ENCODE measurements at places on chromosomes 16 and 17.

DNA sequence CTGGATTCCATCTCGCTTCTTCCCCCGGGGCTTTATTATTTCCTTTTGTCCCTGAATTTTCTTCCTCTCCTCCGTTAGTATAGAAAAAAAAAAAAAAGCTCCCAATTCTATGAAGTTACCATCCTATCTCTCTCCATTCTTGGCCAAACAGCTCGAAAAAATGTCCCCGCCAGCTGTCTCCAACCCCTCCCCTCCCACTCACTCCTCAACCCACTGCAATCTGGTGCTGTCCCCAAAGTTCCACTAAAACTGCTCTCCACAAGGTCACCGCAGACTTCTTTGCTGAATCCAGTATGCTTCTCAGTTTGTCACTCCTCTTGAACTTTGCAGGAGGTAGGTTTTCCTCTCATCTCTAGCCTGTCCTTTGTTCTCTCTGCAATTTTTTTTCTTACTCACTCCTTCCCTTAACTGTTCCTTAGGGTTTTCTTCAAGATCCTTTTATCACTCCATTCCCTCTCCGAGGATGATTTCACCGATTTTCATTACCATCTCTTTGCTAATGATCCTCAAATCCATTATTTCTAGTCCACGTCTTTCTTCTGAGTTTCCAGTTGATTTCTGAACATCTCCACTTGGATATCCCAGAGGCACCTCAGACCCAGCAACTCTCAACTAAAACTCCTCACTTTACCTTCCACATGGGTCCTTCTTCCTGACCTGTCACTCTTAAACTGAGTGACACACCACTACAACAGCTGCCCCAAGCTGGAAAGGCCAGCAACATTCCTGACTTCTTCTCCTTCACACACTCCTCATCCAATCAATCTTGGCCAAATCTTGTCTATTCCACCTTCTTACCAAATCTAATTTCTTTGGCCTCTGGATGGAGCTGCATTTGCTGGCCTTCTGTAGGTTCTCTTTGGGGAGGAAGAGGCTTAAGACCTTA, 1.5 kb upstream of the SUMO2 start:
- no peak for DNase-seq

DNA sequence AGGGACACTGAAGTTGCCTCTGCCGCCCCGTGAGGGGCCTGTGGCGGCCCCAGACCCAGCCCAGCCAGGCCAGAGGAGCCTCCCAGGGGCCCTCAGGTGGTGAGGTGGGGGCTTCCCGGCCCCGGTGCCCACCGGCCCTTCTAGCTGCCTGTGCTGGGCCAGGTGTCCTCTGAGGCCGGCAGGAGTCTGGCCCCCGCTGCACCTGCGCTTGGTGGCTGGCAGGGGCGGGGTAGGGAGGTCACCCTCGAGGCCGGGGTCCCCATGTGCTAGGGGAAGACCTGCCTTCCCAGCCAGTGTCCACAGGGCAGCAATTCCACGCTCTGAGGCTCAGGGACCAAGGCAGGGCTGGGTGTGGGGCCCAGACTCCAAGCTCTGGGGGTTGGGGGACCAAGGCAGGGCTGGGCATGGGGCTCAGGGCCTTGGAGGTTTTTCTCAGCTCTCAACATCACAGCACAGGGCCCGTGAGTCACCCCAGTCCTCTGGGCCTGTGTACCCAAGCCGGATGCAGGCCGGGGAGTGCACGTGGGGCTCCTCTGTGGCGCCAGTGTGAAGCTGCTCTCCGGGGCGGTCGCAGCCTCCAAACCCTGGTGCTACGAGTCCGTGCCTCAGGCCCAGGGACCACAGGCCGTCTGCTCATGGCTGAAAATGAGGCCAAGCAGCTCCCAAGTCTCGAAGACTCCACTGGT, 1.3 kb upstream of the CCDC154 start:
- DNase-seq = no peak

DNA sequence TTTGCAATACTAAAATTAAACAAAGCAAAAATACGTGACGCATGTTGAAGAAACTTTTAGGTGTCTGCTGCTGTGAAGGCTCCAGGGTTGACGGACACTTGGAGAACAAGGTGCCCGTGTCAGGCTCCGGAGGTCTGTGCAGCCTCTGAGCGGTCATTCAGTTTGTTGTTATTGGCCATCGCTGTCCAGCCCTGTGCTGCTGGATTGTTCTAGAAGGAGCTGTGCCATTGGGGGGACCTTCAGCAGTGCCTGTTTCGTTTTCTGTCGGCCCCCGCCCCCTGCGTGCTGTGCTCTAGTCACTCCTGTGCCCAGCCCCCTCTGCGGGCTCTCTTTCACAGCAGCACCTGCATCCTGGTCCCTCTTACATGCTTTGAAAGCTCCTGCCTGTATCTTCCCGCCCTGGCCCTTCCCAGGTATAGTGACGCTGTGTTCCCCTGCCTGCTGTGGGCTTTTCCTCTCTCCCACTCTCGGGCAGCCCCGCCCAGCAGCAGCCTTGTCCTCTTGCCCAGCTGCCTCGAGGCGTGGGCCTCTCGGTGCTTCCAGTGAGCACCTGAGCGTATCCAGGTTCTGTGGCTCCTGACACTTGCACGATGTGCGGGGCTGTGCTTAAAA, 50.7 kb downstream of the RNF213 start:
- no peak for DNase-seq

DNA sequence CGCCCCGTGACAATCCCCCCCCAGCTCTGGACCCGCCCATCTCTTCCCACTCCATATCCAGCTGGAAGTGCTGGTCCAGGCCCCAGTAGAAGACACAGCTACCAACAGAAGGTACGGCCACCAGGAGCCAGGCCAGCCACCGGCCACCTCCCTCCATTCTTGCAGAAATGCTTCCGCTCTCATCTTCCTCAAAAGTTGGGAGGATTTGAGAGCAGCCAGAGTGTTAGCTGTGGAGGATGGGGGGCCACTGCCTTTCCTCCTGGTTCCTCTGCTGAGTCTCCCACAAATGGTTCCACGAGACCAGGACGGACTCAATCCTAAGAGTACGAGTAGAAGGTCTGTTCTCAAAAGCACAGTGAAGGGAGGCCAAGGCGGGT, 78.3 kb downstream of the GAS7 start:
- DNase-seq = no peak

DNA sequence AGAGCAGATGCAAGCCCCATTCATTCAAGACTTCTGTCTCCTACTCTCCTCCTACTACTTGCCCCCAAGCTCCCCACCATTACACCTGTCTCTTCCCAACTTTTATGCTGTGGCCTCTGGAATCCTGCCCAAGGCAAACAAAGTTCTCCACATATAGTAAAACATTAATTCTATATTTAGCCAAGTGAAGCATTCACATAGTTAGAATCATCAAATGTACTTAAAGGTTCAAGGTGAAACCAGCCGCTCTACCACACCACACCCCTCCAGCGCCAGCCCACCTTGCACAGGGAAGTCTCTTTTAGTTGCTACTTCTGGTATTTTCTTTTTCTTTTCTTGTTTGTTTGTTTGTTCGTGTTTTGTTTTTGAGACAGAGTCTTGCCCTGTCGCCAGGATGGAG, 25.4 kb upstream of the GUCY2D start:
- no peak for DNase-seq

DNA sequence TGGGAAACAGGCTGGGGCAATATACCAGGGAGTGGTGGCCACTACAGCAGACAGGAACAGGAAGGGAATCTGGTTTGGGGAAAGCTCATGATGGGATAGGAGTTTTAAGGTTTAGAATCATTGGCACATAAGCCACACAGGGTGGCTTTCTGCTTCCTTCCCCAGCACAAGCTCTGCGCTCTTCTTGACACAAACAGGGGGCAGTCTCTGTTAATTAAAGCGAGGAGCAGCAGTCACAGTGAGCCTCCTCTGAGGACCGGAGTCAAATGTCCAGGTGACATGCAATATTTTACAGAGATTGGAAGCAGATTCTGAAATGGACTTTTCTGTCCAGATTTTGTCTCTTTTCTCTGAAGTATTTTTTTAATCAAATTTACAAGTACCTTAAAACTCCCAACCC, 2.8 kb upstream of the SHISA9 start:
- DNase-seq = no peak

- DNase-seq = no peak
Observed at GRCh38 chr17:51590071-51590656, 329.8 kb downstream of the UTP18 start.

DNA sequence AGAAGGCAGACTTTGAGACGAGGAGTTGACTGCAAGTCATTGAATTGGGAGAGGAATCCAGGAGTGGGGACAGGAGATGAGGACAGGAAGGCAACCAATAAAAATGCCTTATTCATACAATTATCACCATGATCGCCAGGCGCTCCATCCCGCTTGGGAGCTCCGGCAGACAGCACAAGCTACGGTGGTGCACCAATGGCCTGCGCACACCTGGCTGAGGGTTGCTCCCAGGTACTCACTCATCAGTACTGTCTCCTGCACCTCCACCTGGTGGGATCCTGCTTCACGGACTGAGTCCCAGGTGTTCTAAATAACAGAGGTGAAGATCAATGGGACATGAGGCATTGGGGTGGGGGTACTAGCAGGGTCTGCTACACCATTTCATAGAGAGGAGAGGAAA, 160.0 kb upstream of the TNRC6C start:
- no peak for DNase-seq

- DNase-seq = no peak
Observed at GRCh38 chr17:63549289-63549945, 860 bp upstream of the DCAF7 start.

DNA sequence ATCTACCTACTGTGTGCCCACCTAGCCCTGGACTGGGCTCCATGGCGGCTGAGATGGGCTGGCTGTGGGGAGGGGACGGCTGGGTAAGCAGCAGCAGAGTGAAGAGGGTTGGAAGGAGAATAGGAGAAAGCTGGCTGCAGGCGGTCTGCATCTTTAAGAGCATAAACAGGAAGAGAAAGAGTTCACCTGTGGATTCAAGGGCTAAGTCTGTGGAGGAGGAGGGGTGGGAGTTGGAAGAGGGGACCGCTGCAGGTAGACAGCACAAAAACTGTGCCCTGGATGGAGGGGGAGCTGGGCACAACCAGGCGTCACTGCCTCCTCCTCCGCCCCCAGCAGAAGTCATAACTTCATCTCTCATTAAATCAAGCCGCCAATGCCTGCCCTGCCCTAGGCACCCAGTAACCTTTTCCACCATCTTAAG, 677 bp downstream of the SLC13A2 start:
- no peak for DNase-seq

DNA sequence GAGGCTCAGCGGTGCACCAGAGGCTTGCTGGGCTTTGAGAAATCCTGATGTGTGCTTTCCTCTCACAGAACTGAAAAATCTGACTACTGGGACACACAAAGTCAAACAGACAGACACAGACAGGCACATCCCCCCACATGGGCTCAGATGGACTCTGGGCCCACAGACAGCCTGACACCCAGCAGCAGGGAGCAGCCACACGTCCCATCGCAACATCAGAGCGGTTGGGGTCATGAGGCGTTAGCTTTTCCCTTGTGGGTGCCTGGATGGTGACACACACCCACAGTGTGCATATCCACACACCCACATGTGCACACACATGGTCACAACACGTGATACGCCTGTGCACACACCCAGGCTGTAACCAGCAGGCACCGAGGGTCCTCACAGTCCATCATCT, 6.3 kb downstream of the SPNS3 start:
- no peak for DNase-seq

DNA sequence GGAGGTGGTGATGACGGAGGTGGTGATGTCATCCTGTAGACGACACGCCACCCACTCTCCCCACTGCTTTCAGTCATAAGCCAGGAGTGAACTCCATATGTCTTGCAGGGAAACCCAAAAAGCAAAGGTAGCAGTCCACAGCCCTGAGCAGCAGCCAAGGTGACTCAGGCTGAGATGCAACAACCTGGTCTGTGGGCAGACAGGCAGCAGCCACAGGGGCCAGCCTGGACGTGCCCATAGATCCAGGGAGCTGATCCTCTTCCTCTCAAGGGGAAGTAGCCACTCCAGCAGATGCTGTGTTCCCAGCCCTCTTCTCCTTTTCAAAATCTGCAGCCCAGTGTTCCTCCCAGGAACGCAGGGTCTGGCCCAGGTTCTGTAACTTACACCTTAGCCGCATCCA, 17.3 kb upstream of the CIITA start:
- no peak for DNase-seq

DNA sequence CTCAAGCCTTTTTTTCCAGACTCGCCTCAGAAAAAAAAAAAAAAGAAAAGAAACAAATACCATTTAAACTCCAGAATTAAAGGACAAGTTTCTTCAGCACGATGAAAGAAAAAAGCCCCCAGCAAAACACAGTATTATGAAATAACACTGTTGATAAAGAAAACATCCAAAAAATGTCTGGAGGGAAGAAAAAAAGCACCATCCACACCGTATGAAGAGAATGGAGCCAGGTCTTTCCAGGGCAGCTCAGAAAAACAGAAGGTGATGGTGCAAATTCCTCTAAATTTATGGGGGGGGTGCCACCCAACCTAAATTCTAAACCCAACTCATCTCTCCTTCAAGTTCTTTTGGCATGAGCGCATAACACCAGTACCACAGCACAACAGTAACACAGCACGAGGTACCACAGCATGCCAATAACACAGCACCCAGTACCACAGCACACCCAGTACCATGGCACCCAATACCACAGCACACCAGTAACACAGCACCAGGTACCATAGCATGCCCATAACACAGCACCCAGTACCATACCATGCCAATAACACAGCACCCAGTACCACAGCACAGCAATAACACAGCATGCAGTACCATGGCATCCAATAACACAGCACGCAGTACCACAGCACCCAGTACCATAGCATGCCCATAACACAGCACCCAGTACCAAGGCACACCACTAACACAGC, 19.0 kb downstream of the AXIN1 start:
- DNase-seq = no peak

DNA sequence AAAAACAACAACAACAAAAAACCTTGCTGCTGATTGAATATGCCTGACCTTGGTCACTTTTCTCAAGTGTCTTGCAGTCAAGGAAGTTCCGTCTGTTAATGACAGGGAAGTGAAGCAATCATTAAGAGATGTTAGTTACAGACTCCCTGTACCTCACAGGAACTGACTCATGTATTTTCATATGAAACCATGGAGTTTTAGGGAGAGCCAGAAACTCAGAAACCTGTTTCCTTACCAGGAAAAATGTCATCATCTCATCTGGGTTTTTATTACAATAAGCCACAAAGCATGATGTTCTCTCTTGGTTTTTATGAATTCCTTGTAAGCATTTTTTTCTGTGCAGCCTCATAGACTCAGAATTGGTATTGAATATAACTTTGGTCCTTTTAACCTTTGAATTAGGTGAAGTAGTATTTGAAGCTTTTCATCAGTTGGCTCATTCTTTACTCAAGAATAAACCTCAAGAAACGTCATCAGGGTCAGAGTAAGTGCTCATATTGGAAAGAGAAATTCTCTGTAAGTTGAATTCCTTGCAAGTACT, 10.3 kb downstream of the LYRM1 start:
- DNase-seq = peak; percentile 55

Data from hematopoietic multipotent progenitor cell (in vitro differentiated cells).